G401 (cell line): ENCODE measurements at places on chromosomes 11 and 22. TPM values are rescaled to one million over a fixed set of nuclear protein-coding genes. Genes with fewer than 3 reads are reported as not detected.

OR8D4 gene
- total RNA-seq = not detected in 2 replicates

GRCh38 chr11:91305402-91305801 lies 919.2 kb upstream of the FAT3 start:
- DNase-seq = no peak

DNA sequence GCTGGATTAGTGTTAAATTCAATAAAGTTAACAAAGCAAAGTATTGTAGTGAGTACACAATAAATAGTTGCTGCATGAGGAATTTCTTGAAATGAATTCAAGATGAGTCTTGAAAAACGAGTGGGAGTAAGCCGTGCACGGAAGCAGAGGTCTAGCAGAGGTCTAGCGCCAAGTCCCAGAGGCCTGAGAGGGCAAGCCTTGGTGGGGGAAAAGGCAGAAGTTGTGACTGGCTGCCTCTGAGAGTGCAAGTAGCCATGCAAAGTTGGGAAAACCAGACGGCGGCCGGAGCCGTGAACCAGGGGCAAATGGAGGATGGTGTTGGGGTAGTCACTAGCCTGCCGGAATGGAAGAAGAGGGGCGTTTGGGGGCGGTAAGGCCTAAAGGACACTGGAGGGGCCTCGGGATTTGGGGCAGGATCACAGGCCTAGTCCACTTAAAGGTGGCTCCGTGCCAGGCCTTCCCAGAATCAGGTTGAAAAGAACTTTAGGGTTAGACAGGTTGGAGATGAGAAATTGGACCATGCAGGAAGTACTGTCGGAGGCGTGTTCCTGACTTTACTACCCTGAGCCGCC lies 379 bp upstream of the SLC3A2 start:
- DNase-seq = no peak

GRCh38 chr22:28608546-28608945 lies 71.1 kb downstream of the TTC28 start:
- DNase-seq = no peak

- no peak for DNase-seq
Measured at GRCh38 chr11:83711106-83711527, 424.9 kb upstream of the CCDC90B start.

MUC5AC gene
- total RNA-seq = not detected in 2 replicates

- DNase-seq = peak; percentile 58
Measured at GRCh38 chr11:64787526-64788320, 9.4 kb upstream of the SF1 start.

CLTCL1 gene
- 4.9 and 9.4 TPM in 2 replicates for total RNA-seq

HEPN1 gene
- total RNA-seq = not detected in 2 replicates

DNA sequence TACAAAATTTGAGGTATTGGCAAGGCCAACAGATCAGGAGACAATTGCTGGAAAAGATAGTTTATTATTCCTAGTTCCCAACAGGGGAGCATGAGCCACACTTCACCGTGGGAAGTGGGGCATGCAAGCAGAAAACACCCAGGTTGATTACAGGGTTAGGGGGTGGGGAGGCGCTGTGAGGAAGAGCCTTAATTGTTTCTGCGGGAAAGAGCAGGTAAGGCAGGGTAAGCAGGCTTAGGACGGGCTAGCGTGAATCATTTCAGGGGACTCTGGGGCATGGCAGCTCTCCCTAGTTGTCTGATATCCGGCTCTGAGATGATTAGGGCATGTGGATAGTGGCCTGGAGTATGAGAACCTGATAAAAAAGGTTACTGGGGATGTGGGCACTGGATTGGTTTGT lies 20.7 kb upstream of the HTR3A start:
- no peak for DNase-seq

- no peak for DNase-seq
Measured at GRCh38 chr11:37115963-37116362, 517.9 kb upstream of the RAG2 start.

DNA sequence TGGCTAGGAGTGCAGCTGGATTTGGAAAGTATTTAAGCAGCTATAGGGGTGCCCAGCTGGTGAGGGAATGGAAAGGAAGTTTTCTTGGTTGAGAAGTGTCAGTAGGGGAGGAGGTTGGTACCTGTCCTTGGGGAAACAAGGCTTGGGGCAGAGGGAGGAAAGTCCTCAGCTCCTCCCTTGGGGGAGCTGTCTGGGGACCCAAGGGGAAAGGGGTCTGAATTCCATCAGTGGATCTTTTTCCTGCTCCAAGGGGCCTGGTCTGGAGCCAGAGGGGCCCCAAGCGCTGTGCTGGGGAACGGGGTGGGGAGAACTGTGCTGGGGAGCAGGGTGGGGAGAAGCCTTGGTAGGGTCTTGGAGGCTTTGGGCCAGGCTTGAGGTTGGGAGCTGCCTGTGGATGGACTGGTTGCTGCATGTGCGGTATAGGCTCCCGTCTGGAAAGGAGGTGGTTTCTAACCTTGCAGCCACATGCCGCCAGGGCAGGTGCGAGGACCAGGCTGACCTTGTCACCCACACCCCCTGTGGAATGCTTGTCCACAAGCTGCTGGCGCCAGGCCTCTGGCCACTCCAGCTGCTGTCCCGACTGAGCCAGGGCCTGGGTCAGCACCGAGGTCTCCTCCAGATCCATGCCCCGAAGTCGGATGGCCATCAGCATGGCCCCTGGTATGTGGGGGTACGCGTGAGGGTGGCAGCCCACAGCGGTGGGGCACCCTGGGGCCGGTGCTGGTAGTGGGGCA lies 963 bp downstream of the TYMP start:
- DNase-seq = no peak

IL17REL gene
- total RNA-seq = not detected in 2 replicates

- no peak for DNase-seq
Measured at GRCh38 chr11:94658888-94659287, 91.7 kb downstream of the PIWIL4 start.

DNA sequence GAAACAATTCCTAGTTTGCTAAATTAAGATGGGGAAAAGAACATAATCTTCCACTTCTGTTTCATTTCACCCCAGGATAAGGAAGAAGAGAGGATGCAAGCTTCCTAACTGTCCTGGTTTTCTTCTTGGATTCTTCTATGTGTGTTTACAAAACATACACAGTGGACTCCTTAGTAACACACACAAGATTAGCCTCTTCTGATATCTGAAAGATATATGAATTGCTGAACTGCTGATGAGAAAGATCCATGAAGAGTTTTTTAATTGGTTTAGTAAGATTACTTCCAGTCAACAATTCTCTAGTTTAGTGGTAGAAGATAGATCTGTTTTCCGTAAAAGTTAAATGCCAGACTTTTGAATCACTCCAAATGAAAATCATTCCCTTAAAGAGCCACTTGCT lies 86.8 kb downstream of the WT1 start:
- no peak for DNase-seq

DNA sequence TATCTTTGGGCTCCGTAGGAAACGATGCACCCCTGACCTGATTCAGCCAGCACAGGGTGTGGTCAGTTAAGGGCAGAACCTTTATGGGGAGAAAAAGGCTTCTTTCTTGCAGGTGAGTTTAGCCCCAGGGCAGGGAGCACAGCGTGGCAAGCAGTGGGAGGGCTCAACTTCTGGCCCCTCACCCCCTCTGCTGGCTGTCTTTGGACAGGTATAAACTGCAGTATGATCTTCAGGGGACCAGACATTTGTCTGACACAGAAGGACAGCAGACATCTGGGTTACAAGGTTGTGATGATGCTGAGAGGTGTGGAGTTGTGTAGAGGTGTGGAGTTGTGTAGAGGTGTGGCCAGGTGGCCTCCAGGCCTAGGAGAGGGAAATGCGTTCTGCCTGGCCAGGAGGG lies 324.0 kb upstream of the PLET1 start:
- DNase-seq = no peak

- DNase-seq = no peak
Measured at GRCh38 chr11:2724653-2725367, 25.0 kb upstream of the KCNQ1OT1 start.

DNA sequence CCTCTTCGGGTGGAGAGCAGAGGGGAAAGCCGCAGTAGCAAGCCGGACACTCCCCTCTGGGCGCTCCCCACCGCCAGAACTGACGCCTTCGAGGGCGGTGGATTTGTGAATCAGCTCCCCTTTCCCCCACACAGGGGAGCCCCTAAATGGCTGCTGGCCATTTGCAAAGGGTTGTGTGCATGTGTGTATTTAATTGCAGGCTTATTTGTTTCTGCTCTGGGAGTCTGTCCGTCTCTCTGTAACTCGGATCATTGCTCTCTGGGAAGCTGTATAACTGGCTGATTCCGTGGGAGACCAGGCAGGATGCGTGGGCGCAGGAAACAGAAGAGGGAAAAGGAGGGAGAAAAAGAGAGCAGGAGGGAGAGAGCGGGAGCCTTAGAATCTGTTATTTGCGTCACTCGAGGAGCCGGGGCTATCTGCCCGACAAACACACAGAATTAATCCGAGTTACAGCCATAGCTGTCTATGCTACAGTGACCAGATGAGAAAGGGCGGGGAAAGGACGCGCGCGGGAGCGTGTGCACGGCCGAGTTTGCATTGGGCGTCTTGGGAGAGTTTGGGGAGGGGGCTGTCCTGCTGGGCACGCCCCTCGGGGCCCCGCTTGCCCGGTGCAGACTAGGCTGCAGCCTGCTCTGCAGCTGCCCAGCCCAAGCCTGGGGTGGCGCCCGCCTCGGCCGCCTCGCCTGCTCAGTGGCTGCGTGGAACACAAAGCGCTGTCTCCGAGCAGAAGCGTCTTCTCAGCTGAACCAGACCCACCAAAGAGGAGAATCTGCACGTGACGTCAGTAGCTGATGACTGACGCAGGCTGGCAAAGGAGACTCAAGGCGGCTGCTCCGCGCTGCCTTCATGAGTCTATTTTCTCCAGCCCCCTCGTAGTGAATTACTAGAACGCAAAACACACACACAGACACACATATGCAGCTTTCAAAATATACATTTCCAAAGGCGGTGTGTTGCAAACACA lies 105.3 kb upstream of the HSD17B12 start:
- peak; percentile 91 for DNase-seq

- no peak for DNase-seq
Measured at GRCh38 chr11:111514216-111515031, at the start of gene HOATZ. Gene HOATZ (plus strand): TSS chr11:111514778. CDS start chr11:111514785, 7 bp downstream.

OR10A2 gene
- total RNA-seq = not detected in 2 replicates

GRCh38 chr11:24375931-24376330 lies 120.9 kb upstream of the LUZP2 start:
- DNase-seq = no peak

DNA sequence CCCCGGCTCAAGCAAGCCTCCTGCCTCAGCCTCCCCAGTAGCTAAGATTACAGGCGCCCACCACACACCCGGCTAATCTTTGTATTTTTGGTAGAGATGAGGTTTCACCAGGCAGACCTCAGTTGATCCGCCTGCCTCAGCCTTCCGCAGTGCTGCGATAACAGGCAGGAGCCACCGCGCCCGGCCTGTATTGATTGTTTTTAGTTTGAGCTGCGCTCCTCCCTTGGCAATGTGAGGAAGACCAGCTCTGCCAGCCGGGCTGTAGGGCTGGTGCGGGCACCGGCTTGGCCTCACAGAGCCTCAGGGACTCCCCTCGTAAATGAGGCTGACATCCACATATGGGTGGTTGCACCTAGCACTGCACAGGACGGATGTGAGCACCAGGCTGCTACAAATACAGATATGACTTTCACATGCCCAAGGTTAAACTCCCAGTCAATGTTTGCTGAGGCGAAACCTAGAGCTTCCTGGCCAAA lies 7.5 kb upstream of the SLC2A11 start:
- no peak for DNase-seq

GRCh38 chr11:93481696-93482095 lies 61.5 kb downstream of the SMCO4 start:
- DNase-seq = no peak

SCUBE1 gene
- 10.4 and 28.9 TPM in 2 replicates for total RNA-seq

DNA sequence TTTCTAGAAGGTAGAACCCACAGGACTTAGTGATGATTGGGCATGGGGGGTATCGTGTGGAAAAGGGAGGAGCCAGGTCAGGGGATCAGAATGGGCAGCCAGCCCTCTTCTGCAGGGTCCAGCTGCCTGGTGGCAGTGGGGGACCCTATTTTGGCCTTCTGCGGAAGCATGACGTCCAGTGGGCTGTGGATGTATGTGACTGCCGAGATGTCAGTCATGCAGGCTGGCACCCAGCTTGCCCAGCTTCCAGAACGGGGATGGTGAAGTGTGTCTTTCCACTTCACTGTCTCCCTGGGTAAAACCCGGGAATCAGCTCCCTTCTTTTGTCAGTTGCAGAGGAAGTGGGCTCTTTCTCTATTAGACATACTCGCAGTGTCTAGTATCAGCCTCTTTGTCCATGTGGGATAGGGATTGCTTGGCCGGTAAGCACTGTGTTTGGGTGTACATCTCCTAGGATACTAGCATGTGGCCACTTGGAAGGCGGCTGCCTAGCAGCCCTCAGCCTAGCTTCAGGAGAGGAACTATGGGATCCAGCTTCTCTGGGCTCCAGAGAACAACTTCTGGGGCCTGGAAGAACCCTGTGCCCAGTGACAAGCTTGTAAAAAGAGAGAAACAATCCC lies 51.4 kb downstream of the GRIK4 start:
- peak; percentile 24 for DNase-seq

FAM227A gene
- total RNA-seq = 0.37 and 0.41 TPM in 2 replicates

DNA sequence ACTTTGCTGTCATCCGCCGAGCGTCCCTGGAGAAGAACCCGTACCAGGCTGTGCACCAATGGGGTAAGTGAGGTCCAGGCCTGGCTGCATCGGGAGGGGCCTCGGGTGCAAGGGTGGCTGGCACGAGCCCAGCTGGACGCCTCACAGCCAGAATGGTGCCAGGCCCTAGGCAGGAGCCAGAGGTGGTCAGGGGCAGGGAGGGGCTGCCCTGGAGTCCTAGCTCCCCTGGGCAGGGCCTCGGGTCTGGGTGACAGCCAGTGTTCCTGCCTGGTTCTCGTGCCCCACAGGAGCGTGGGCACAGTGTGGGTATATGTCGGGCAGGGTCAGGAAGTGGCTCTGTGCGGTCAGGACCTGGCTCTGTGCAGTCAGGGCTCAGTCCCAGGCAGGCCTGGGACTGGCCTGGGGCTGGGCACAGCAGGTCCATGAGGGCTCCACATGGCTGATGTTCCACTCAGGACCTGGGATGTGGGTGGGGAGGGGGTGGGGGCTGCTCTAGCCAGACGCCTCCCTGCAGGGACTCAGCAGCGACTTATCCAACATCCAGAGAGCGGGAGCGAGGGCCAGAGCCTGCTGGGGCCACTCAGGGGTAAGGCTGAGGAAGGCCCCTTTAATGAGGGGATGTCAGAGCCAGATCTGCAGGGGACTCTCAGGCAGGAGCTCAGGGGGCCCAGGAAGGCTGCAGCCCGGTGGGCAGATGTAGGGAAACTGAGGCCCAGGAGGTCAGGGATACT lies 1.2 kb downstream of the TSPAN32 start:
- DNase-seq = no peak

- DNase-seq = no peak
Measured at GRCh38 chr22:47602732-47603131, 840.3 kb downstream of the TBC1D22A start.

POU2AF2 gene
- total RNA-seq = not detected in 2 replicates

GRCh38 chr11:46295312-46296058 lies 18.0 kb downstream of the CREB3L1 start:
- peak; percentile 73 for DNase-seq
